ENCODE measurements at places on chromosomes 5 and 9.

- H3K27me3 ChIP-seq, result no peaks in the 10 kb centered on the region
- no peaks in the 10 kb centered on the region for H3K36me3 ChIP-seq
- H3K4me3 ChIP-seq, result no peak overlapping the region
- no peaks in the 10 kb centered on the region for H3K4me1 ChIP-seq
- no peak overlapping the region for H3K27ac ChIP-seq
Measured at GRCh38 chr9:114099669-114100270, 678 bp upstream of the KIF12 start.

GRCh38 chr5:19369048-19369447 lies 619.0 kb downstream of the CDH18 start:
- no peaks in the 10 kb centered on the region for H3K4me1 ChIP-seq
- DNase-seq, result no peak
- H3K27me3 ChIP-seq, result no peaks in the 10 kb centered on the region
- no peak overlapping the region for H3K27ac ChIP-seq
- no peak overlapping the region for H3K4me3 ChIP-seq

GRCh38 chr5:24167806-24168205 lies 477.0 kb downstream of the CDH10 start:
- H3K36me3 ChIP-seq, result no peaks in the 10 kb centered on the region
- no peak overlapping the region for H3K27ac ChIP-seq
- H3K27me3 ChIP-seq, result no peaks in the 10 kb centered on the region
- DNase-seq, result no peak
- H3K4me3 ChIP-seq, result no peak overlapping the region

GRCh38 chr9:70865471-70865870 lies 255.9 kb downstream of the TRPM3 start:
- H3K4me3 ChIP-seq, result no peak overlapping the region
- no peak for DNase-seq
- no peaks in the 10 kb centered on the region for H3K27me3 ChIP-seq
- H3K27ac ChIP-seq, result no peak overlapping the region
- no peaks in the 10 kb centered on the region for H3K36me3 ChIP-seq

GRCh38 chr9:9214066-9214465 lies 1398.7 kb downstream of the PTPRD start:
- DNase-seq, result no peak
- H3K4me3 ChIP-seq, result no peak overlapping the region
- H3K27me3 ChIP-seq, result no peaks in the 10 kb centered on the region
- H3K36me3 ChIP-seq, result no peaks in the 10 kb centered on the region
- no peak overlapping the region for H3K27ac ChIP-seq
- H3K4me1 ChIP-seq, result no peaks in the 10 kb centered on the region

DNA sequence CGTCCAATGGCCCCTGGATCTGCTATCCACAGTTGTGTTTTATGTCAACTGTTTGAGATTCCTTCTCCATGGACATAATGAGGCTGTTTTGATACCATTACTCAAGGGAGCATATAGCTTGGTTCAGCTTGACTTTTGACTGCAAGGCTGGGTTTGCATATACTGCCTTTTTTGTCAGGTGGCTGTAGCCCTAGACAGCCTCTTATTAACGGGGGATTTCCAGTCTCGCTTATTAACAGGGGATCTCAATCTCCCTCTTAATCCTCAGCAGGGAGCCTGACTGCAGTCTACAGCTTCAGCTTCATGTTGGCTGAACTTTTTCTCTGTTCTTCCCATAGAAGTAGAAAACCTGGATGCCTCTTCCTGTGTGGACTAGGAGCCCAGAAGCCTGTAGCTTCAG lies 73.7 kb upstream of the TNC start:
- H3K27ac ChIP-seq, result no peak overlapping the region
- peaks cover 15% of the 10 kb centered on the region for H3K4me1 ChIP-seq
- H3K27me3 ChIP-seq, result no peaks in the 10 kb centered on the region
- no peak for DNase-seq

GRCh38 chr5:115559524-115559923 lies 14.9 kb upstream of the FEM1C start:
- H3K27ac ChIP-seq, result no peak overlapping the region
- H3K4me3 ChIP-seq, result no peak overlapping the region
- DNase-seq, result no peak
- no peaks in the 10 kb centered on the region for H3K36me3 ChIP-seq
- H3K4me1 ChIP-seq, result no peaks in the 10 kb centered on the region
- H3K27me3 ChIP-seq, result no peaks in the 10 kb centered on the region

DNA sequence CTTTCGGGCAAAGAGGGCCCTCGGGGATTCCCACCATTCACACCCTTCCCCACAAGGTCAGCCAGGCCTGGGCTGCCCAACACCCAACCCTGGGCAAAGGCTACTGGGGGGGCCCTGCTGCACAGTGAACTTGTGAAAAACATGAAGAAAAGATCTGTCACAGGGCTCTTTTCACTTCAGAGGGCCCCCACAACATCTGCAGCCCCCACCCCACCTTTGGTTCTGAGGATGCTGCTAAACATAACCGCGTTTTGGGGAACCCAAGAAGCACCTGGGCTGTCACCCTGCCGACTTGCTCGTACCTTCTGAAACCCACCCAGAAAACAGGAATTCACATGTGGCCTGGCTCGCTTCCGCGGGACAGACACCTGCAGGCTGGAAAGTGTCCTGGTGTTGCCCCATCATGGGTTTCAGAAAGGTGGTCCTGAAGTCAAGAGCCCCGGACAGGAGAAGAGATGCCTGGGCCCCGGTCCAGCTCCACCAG lies 29.3 kb downstream of the B4GALT1 start:
- no peak for DNase-seq
- 0 out of 2 replicates have a peak, but pooled peaks cover 3% of the 10 kb centered on the region for H3K36me3 ChIP-seq
- H3K4me1 ChIP-seq, result no peaks in the 10 kb centered on the region
- H3K27me3 ChIP-seq, result no peaks in the 10 kb centered on the region

- H3K27me3 ChIP-seq, result no peaks in the 10 kb centered on the region
- no peak overlapping the region for H3K4me3 ChIP-seq
- no peaks in the 10 kb centered on the region for H3K4me1 ChIP-seq
- no peaks in the 10 kb centered on the region for H3K36me3 ChIP-seq
- DNase-seq, result no peak
Measured at GRCh38 chr5:137379555-137380286, 119.4 kb downstream of the SPOCK1 start.

GRCh38 chr9:99980598-99980997 lies 74.1 kb downstream of the STX17 start:
- no peaks in the 10 kb centered on the region for H3K36me3 ChIP-seq
- no peak overlapping the region for H3K27ac ChIP-seq
- no peak for DNase-seq
- no peak overlapping the region for H3K4me3 ChIP-seq

- no peak overlapping the region for H3K4me3 ChIP-seq
- H3K27ac ChIP-seq, result no peak overlapping the region
- no peaks in the 10 kb centered on the region for H3K4me1 ChIP-seq
- H3K36me3 ChIP-seq, result no peaks in the 10 kb centered on the region
Measured at GRCh38 chr9:106799152-106799551, 63.8 kb upstream of the ZNF462 start.

GRCh38 chr5:98363157-98363556 lies 410.3 kb upstream of the RGMB start:
- no peak overlapping the region for H3K4me3 ChIP-seq
- DNase-seq, result no peak
- no peaks in the 10 kb centered on the region for H3K27me3 ChIP-seq
- no peaks in the 10 kb centered on the region for H3K36me3 ChIP-seq
- H3K27ac ChIP-seq, result no peak overlapping the region
- no peaks in the 10 kb centered on the region for H3K4me1 ChIP-seq

- no peaks in the 10 kb centered on the region for H3K4me1 ChIP-seq
- H3K27me3 ChIP-seq, result no peaks in the 10 kb centered on the region
Measured at GRCh38 chr5:136330353-136331038, 34.8 kb downstream of the TRPC7 start.

DNA sequence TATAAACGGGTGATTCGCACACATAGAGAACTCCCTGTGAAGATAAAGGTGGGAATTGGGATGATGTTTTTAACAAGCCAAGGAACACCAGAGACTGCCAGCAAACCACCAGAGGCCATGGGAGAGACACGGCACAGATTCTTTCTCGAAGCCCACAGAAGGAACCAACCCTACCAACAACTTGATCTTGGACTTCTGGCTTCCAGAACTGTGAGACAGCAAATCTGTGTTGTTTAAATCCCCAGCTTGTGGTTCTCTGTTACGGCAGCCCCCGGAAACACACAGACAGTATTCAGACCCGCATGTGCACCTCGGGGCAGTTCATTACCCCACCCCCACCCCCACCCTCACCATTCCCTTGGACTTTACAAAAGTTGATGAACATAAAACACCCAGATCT lies 12.8 kb downstream of the AMBP start:
- H3K27me3 ChIP-seq, result no peaks in the 10 kb centered on the region
- no peaks in the 10 kb centered on the region for H3K4me1 ChIP-seq
- H3K36me3 ChIP-seq, result no peaks in the 10 kb centered on the region
- H3K4me3 ChIP-seq, result no peak overlapping the region
- DNase-seq, result no peak

DNA sequence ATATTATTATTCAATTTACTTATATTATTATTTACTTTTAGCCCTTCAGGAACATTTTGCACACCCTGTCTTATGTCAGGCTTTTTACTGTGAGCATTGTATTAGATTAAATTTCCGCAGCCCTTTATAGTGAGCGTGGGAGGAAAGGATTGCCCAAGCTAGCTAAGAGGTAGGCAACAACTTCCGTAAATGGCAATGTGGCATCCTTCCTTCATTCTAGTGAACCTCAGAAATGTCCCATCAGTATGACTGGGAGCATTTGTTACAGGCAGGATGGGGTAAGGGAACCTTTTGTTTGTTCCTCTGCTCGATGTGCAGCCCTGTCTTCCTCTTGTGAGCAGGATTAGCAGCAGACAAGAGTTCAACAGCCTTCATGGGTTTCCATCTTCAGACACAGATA lies 6.2 kb upstream of the CD180 start:
- DNase-seq, result no peak
- H3K27ac ChIP-seq, result no peak overlapping the region
- peaks cover 16% of the 10 kb centered on the region for H3K4me1 ChIP-seq
- H3K36me3 ChIP-seq, result no peaks in the 10 kb centered on the region
- H3K4me3 ChIP-seq, result no peak overlapping the region

- no peak overlapping the region for H3K27ac ChIP-seq
- no peaks in the 10 kb centered on the region for H3K4me1 ChIP-seq
- no peaks in the 10 kb centered on the region for H3K27me3 ChIP-seq
- no peak overlapping the region for H3K4me3 ChIP-seq
- no peak for DNase-seq
Measured at GRCh38 chr5:93454896-93455295, 126.1 kb downstream of the NR2F1-AS1 start.

DNA sequence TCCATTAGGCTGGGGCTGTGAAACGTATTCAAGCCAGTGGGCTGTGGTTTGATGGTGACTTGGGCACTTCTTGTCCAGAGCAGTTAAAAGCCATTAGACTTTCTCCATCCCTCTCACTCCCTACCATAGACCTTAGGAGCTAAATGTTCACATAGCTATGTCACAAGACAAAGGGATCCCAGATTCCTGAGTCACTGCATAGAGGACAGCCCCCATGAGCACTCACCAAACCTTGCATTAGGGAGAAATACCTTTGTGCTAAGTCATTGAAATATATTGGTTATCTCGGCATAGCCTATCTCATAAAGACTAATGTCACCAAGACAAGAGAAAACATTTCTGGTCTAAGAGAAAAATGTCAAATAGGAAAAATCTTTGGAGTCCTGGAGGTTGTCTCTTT lies 104.3 kb downstream of the TRPM6 start:
- no peak overlapping the region for H3K27ac ChIP-seq
- DNase-seq, result no peak
- no peak overlapping the region for H3K4me3 ChIP-seq
- H3K27me3 ChIP-seq, result no peaks in the 10 kb centered on the region
- H3K36me3 ChIP-seq, result no peaks in the 10 kb centered on the region

- H3K4me3 ChIP-seq, result no peak overlapping the region
- no peaks in the 10 kb centered on the region for H3K27me3 ChIP-seq
- H3K27ac ChIP-seq, result no peak overlapping the region
- no peak for DNase-seq
Measured at GRCh38 chr5:31095796-31096195, 97.7 kb upstream of the CDH6 start.

DNA sequence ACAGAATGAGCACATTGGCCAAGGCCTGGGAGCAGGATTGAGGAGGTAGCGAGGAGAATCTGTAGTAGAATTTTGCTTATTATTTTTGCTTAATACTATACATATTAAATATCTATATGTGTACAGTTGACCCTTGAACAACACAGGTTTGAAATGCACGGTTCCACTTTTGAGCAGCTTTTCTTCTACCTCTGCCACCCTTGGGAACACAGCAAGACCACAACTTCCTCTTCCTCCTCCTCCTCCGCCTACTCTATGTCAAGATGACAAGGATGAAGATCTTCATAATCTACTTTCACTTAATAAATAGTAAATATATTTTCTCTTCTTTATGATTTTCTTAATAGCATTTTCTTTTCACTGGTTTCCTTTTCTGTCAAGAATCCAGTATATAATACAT lies 541.4 kb downstream of the KCTD16 start:
- H3K4me3 ChIP-seq, result no peak overlapping the region
- H3K4me1 ChIP-seq, result no peaks in the 10 kb centered on the region
- DNase-seq, result no peak
- no peaks in the 10 kb centered on the region for H3K36me3 ChIP-seq
- H3K27me3 ChIP-seq, result no peaks in the 10 kb centered on the region

DNA sequence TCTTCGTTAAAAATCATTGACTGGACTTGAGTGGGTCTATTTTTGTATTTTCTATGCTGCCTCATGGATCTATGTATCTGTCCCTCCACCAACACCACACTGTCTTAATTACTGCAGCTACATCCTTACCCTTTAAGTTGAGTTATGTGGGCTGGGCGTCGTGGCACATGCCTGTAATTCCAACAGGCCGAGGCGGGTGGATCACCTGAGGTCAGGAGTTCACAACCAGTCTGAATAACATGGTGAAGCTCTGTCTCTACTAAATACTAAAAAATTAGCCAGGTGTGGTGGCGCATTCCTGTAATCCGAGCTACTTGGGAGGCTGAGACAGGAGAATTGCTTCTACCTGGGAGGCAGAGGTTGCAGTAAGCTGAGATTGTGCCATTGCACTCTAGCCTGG lies 48.2 kb downstream of the XRCC4 start:
- H3K27ac ChIP-seq, result no peak overlapping the region
- H3K36me3 ChIP-seq, result no peaks in the 10 kb centered on the region
- no peak for DNase-seq
- no peak overlapping the region for H3K4me3 ChIP-seq
- no peaks in the 10 kb centered on the region for H3K4me1 ChIP-seq

GRCh38 chr9:91809581-91810285 lies 140.3 kb downstream of the ROR2 start:
- no peaks in the 10 kb centered on the region for H3K4me1 ChIP-seq
- H3K4me3 ChIP-seq, result no peak overlapping the region
- H3K27me3 ChIP-seq, result no peaks in the 10 kb centered on the region
- no peak for DNase-seq

GRCh38 chr9:121768416-121769015 lies 117.1 kb downstream of the DAB2IP start:
- DNase-seq, result no peak
- H3K4me3 ChIP-seq, result no peak overlapping the region
- H3K36me3 ChIP-seq, result no peaks in the 10 kb centered on the region
- no peak overlapping the region for H3K27ac ChIP-seq
- no peaks in the 10 kb centered on the region for H3K4me1 ChIP-seq

DNA sequence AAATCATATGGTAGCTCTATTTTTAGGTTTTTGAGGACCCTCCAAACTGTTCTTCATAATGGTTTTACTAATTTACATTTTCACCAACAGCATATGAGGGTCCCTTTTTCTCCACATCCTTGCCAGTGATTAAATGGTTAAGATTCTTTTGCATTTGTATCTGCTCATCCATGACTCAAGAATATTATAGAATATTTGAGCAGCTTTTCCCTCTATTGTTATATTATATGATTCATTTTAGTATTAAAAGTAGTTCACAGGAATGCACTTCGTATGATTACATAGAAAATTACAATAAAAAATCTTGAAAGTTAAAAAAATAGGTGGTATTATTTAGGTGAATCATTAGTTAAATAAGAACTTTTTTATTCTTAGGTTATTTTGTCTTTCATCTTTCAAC lies 140.7 kb downstream of the WDR70 start:
- no peaks in the 10 kb centered on the region for H3K36me3 ChIP-seq
- no peaks in the 10 kb centered on the region for H3K4me1 ChIP-seq
- H3K27me3 ChIP-seq, result no peaks in the 10 kb centered on the region

Measured in MM.1S (cell line).